ENCODE measurements at places on chromosomes 16 and 17. TPM values are rescaled to one million over a fixed set of nuclear protein-coding genes. Genes with fewer than 3 reads are reported as not detected.

DNA sequence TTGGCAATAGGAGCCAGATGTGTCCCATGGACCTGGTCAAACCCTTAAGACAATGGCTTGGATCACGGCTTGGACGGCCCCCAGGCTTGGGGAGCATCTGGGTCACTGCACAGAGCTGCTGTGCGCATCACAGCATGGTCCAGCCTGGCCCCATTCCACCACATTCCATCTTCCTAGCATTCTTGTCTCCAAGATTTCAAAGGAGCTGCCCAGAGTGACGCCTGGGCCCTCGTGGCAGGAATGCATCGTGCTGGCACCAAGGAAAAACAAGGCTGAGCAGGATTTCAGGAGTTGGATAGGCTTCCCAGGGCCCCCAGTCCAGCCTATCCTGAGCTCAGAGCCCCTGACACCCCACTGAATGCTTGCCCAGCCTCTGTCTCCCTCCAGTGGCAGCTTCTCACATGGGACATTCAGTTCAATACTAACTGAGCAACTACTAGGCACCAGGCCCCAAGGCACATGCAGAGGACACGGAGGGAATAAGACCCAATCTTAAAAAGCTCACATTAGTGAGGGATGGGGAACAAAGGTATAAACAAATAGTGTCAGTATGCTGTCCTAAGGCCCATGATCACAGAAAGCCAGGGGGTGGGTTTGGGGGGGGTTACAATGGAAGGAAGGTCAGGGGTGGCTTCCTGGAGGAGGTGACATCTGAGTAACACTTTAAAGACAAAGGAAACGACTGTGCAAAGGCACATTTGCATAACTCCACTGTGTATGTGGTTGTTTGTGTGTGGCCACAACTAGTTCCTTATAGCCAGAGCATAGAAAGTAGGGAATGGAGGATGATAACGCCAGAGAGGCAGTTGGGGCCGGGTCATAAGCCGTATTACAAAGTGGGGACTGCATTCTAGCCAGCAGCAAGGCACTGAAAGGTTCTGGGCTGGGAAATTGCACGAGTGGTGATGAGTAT, 34.1 kb downstream of the TK2 start:
- no peaks in the 10 kb centered on the region for H3K27me3 ChIP-seq
- no peaks in the 10 kb centered on the region for H3K36me3 ChIP-seq
- peak overlapping the region; percentile 52 for H3K27ac ChIP-seq
- peaks cover 43% of the 10 kb centered on the region for H3K4me1 ChIP-seq
- H3K4me3 ChIP-seq, result no peak overlapping the region

- no peak for DNase-seq
- peaks cover 11% of the 10 kb centered on the region for H3K36me3 ChIP-seq
- peak overlapping the region; percentile 99 for H3K27ac ChIP-seq
- no peak overlapping the region for H3K4me3 ChIP-seq
- no peaks in the 10 kb centered on the region for H3K27me3 ChIP-seq
Measured at GRCh38 chr17:40558300-40558889, 6.9 kb downstream of the CCR7 start.

GRCh38 chr16:5377280-5377898, 279.8 kb upstream of the EEF2KMT start:
- no peak overlapping the region for H3K4me3 ChIP-seq
- no peaks in the 10 kb centered on the region for H3K36me3 ChIP-seq
- DNase-seq, result no peak
- H3K27ac ChIP-seq, result no peak overlapping the region

GCGR gene
- total RNA-seq, result not detected

DNA sequence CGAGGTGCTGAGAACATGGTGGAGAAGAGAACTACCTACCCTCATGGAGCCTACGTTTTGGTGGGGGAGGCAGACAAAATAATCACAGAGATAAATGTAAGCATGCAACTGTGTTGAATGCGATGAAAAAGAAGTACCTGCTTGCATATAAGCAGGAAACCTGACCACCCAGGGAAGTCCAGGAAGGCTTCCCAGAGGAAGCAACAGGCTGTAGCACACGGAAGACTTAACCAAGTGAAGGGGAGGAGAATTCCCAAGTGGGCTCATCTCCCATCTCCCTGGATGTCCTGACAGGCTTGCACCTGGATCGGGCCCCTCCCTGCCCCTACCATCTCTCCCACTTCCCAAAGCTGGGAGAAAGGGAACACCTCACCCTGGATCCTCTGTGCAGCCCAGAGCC, 2.0 kb downstream of the SCRN2 start:
- H3K27me3 ChIP-seq, result no peaks in the 10 kb centered on the region
- H3K36me3 ChIP-seq, result peaks cover 24% of the 10 kb centered on the region
- DNase-seq, result no peak
- H3K4me3 ChIP-seq, result no peak overlapping the region

DNA sequence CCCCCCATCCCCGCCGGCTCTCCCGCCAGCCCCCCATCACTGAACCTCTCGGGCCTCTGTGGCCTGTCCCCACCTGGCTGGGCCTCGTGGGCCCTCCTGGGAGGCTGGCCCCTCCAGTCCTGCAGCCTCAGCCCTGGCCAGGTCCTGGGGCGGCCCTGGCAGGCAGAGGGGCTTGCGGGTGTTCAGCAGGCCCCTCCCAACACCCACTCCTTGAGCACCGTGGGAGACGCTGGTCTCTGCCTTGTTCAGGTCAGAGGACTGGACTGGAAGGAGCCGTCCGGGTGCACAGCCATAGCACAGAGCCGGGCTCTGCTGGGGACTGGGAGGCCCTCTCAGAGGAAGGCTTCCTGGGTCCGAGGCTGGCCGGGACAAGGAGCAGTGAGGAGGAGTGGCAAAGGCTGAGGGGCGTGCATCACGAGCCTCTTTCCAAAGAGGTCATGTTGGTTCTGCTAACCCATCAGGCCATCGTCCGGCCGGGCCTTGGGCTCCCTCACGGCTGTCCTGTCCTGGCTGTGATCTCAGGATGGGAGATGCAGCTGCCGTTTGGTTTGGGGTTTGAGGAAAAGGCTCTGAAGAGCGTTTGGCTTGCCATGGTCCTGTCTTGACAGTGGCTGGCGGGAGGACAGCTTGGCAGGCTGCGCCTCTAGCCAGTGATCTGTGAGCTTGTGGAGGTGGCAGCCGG, 6.3 kb upstream of the PABPN1L start:
- H3K4me1 ChIP-seq, result no peaks in the 10 kb centered on the region
- H3K27me3 ChIP-seq, result no peaks in the 10 kb centered on the region
- no peak for DNase-seq

- H3K27ac ChIP-seq, result peak overlapping the region; percentile 75
- no peaks in the 10 kb centered on the region for H3K36me3 ChIP-seq
- peaks cover 57% of the 10 kb centered on the region for H3K4me1 ChIP-seq
Measured at GRCh38 chr17:29590411-29591145, 1.1 kb upstream of the GIT1 start.

GRCh38 chr17:48247038-48247437, 139.5 kb downstream of the SNX11 start:
- no peaks in the 10 kb centered on the region for H3K36me3 ChIP-seq
- H3K4me1 ChIP-seq, result peaks cover 17% of the 10 kb centered on the region
- DNase-seq, result no peak
- H3K27ac ChIP-seq, result no peak overlapping the region
- H3K27me3 ChIP-seq, result no peaks in the 10 kb centered on the region
- no peak overlapping the region for H3K4me3 ChIP-seq

DNA sequence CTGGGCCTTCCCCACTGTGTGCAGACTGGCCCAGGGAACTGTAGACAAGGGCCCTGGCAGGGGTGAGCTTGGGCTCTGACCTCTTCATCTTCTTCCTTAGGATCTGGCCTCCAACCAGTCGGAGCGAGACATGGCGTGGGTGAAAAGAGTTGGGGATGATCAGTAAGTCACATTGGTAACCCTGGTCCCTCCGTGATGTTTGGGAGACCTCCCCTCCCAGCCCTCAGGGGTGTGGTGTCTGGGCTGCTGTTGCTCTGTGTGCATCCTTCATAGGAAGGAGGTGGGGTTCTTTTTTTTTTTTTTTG, 5.5 kb downstream of the TBKBP1 start:
- H3K27me3 ChIP-seq, result no peaks in the 10 kb centered on the region
- H3K36me3 ChIP-seq, result no peaks in the 10 kb centered on the region
- no peak for DNase-seq
- H3K4me1 ChIP-seq, result peaks cover 48% of the 10 kb centered on the region
- H3K4me3 ChIP-seq, result no peak overlapping the region
- no peak overlapping the region for H3K27ac ChIP-seq

TVP23A gene
- total RNA-seq, result not detected

ITGAX gene
- 62.1 TPM for total RNA-seq

DNA sequence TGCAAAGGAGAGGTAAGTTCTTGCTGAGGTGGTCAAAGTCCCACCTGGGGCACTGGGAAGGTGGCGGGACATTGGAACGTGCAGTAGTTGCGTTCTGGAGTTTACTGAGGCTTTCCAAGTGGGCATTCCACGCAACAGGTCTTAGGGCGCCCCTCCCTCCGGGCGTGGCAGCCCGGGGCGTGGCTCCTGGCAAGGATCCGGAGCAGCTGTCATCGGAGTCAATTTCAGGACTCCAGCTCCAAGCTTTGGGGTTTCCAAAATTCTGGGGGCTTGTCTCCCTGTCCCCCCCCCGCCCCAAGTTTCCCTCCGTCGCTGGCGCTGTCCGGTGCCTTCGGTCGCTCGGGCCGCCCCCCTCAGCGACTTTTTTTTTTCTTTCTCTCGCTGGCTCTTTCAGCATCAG, 43.1 kb upstream of the AMZ2 start:
- DNase-seq, result no peak
- peaks cover 4% of the 10 kb centered on the region for H3K36me3 ChIP-seq
- H3K4me3 ChIP-seq, result peak overlapping the region; percentile 50
- peaks cover 5% of the 10 kb centered on the region for H3K4me1 ChIP-seq
- no peaks in the 10 kb centered on the region for H3K27me3 ChIP-seq

NPB gene
- total RNA-seq, result not detected

DNA sequence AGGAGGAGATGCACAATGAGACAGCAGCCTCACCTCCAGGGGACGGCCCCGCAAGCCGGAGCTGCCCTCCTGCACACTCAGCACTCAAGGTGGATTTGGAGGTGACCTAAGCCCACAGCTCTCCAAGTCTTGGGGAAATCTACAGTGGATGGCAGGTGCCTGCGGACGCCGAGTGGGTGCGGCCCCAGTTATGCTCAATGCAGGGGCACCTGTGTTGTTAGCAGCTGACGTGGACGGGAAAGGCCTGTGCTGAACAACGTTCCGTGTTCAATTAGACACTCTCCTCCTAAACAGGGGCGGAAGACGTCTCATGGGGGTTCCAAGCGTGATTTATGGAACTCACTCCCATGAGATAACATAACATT, 22.0 kb upstream of the METRNL start:
- no peaks in the 10 kb centered on the region for H3K36me3 ChIP-seq
- H3K4me3 ChIP-seq, result no peak overlapping the region
- peak; percentile 1 for DNase-seq
- H3K27ac ChIP-seq, result no peak overlapping the region
- no peaks in the 10 kb centered on the region for H3K27me3 ChIP-seq

- H3K36me3 ChIP-seq, result no peaks in the 10 kb centered on the region
- H3K4me3 ChIP-seq, result no peak overlapping the region
- H3K4me1 ChIP-seq, result no peaks in the 10 kb centered on the region
- H3K27me3 ChIP-seq, result no peaks in the 10 kb centered on the region
Measured at GRCh38 chr16:86325360-86325759, 185.0 kb upstream of the FOXF1 start.

- no peaks in the 10 kb centered on the region for H3K4me1 ChIP-seq
- no peak for DNase-seq
- H3K4me3 ChIP-seq, result no peak overlapping the region
- H3K27me3 ChIP-seq, result no peaks in the 10 kb centered on the region
- H3K36me3 ChIP-seq, result no peaks in the 10 kb centered on the region
- H3K27ac ChIP-seq, result no peak overlapping the region
Measured at GRCh38 chr17:44767493-44767892, 8.7 kb downstream of the ADAM11 start.

DNA sequence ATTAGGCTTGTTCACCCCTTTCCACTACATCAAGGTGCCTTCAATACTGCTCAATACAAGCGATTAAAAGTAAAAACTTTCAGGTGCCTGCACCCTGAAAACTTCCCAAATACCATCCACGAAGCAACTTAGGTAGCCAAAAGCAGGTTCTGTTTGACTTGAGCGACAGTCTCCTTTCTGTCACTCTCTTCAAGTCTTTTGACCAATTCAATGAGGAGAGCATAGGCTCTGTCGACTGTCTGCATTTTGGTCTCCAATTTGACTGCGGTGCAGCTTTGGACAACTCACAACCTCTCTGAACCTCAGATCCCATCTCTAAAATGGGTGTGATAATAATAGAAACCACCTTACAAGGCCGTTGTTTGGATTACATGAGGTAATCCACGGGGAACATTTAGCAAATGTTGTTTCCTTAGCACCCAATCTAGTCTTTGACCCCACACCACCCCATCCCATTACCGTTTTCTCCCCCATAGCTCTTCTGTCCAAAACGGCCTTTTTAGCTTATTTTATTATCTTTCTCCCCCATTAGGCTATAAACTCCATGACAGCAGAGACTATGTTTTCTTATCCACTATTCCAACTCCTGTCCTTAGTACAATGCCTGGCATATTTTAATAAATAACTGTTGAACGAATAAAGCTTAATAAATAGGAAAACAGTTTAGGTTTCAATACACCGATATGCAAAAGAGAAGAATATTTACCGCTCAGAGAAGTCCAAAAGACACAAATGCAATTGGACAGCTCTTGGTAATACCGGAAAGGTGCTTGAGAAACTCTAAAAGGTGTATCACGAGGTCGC, 999 bp downstream of the MARF1 start:
- H3K4me3 ChIP-seq, result peak overlapping the region; percentile 100
- H3K27ac ChIP-seq, result peak overlapping the region; percentile 99
- H3K27me3 ChIP-seq, result no peaks in the 10 kb centered on the region
- H3K36me3 ChIP-seq, result peaks cover 5% of the 10 kb centered on the region
- DNase-seq, result no peak

- no peaks in the 10 kb centered on the region for H3K4me1 ChIP-seq
- H3K27me3 ChIP-seq, result no peaks in the 10 kb centered on the region
- DNase-seq, result no peak
- H3K4me3 ChIP-seq, result no peak overlapping the region
- no peak overlapping the region for H3K27ac ChIP-seq
- H3K36me3 ChIP-seq, result no peaks in the 10 kb centered on the region
Measured at GRCh38 chr17:70121126-70121525, 46.1 kb downstream of the KCNJ16 start.

GRCh38 chr17:67401598-67402504, 24.8 kb downstream of the PITPNC1 start:
- DNase-seq, result peak; percentile 27
- H3K36me3 ChIP-seq, result no peaks in the 10 kb centered on the region
- H3K4me1 ChIP-seq, result peaks cover 69% of the 10 kb centered on the region
- H3K4me3 ChIP-seq, result peak overlapping the region; percentile 1
- peak overlapping the region; percentile 83 for H3K27ac ChIP-seq

DNA sequence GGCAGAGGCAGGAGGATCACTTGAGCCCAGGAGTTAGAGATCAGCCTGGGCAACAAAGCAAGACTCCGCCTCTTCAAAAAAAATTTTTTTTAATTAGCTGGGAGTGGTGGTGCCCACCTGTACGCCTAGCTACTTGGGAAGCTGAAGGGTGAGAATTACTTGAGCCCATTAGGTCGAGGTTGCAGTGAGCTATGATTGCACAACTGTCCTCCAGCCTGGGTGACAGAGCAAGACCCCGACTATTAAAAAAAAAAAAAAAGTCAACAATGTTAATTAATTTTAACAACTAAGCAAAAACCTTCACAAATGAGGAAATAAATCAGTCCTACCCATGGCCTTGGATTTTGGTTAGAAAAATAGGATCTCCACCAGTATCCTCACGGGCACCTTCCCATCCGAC, 5.4 kb downstream of the DHX58 start:
- no peaks in the 10 kb centered on the region for H3K27me3 ChIP-seq
- no peak for DNase-seq
- H3K36me3 ChIP-seq, result peaks cover 3% of the 10 kb centered on the region
